ENCODE measurements at places on chromosomes 11 and 22.

DNA sequence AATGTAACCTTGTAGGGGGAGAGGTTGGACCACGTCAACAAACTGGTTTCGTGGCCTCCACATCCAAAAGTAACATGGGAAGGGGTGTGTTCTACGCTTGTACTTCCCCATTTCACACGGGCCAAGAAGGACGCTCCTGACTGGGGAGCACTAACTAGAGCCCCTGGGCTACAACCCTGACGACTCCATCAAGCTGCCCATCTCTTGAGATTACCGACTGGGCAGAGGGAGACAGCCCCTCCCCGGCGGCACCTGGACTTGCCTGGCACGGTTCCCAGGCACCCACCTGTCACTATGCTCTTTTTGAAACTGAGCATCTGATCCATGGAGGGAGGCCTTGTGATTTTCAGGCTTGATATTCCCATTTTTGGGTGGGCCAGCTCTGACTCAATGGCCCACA, 68.5 kb downstream of the SHANK2 start:
- no peak for DNase-seq

GRCh38 chr11:73178681-73179080, 36.6 kb upstream of the FCHSD2 start:
- no peak for DNase-seq

- DNase-seq = no peak
Measured at GRCh38 chr11:70871881-70872280, 380.5 kb downstream of the SHANK2 start.

- DNase-seq = no peak
Measured at GRCh38 chr11:88012456-88012855, 162.8 kb downstream of the RAB38 start.

- no peak for DNase-seq
Measured at GRCh38 chr22:44574640-44575380, 76.8 kb upstream of the RTL6 start.

DNA sequence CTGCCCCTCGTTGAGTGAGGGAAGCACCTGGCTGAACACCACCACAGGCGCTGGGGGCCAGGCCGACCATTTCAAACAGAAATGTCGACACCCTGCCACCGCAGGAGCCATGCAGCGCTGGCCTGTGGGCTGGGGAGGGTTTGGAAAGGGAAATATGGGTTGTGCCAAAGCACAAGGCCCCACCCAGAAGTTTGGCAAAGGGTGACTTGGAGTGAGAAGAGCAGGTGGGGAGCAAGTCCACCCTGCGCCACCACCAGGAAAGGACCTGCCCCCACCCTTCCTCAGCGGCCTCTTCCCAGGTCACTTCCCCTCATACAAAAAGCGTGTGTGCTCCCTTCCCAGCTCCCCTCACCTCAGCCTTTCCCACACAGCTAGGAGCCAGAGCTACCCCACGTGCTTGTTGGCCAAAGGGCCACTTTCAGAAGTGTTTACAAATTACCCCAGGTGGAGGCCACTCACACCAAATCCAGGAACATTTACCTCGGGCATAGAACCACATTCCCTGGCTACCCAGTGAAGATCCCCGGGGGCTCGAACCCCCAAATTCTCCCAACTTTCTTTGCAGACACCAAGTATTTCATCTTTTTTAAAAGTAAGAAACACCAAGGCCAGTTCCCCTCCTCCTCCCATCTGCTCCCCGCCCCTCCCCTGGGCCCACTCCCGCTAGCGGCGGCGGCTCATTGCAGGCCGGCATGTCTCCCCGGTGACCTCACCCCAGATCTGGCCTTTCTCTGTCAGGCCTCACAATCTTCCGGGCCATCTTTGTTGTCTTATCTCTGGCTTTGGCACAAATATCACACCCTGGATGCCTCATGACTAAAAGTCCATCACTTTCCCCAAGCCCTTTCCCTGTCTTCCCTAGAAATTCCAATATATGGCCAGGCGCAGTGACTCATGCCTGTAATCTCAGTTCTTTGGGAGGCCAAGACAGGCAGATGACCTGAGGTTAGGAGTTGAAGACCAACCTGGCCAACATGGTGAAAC, 20.5 kb upstream of the SCGB1A1 start:
- DNase-seq = no peak

GRCh38 chr11:120183701-120184141, 27.1 kb upstream of the OAF start:
- DNase-seq = no peak

DNA sequence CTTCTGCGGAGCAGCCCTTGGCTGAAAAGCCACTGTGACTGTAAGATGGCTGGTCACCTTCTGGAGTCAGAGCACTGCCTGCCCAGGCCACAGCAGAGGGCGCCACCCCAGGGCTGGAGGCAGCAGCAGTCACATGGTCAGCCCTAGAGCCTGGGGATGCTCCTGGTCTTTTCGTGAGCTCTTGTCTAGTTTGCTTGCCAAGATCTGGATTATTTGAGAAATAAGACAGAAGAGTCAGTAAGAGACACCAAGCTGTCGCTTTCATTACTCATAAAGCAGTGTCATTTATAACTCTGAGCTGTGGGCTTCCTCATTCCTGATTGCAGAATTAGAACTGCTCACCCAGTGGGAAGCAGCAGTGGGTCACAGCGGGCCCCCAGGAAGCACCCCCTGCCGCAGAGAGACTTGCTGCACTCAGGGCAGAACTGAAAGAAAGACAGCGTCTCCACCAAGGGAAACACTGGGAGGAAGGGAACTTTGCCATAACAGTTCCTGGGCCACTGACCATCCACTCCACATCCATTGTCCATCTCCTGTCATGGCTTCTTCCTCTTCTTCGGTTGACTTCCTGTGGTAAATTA, 56.7 kb downstream of the PPP6R2 start:
- DNase-seq = peak; percentile 65

DNA sequence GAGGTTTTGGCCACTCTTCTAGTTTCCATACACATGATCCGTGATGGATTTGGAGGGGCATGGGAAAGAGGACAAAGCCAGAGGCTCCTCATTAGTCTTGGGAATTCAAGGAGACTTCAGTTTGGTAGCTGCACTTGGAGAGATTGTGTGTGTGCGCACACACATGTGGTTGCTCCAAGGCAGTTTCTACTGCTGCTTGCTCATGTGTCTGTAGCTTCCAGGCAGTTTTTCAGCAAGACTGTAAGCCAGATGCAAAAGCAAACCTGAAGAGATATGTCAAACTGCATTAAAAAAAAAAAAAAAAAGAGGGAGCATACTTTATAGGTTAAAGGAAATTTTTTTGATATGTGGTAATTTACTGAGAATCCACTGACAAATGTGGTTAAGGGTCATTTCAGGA, 95.7 kb downstream of the OSBP2 start:
- no peak for DNase-seq

GRCh38 chr22:42500836-42501179, 18.8 kb downstream of the RRP7A start:
- DNase-seq = no peak

DNA sequence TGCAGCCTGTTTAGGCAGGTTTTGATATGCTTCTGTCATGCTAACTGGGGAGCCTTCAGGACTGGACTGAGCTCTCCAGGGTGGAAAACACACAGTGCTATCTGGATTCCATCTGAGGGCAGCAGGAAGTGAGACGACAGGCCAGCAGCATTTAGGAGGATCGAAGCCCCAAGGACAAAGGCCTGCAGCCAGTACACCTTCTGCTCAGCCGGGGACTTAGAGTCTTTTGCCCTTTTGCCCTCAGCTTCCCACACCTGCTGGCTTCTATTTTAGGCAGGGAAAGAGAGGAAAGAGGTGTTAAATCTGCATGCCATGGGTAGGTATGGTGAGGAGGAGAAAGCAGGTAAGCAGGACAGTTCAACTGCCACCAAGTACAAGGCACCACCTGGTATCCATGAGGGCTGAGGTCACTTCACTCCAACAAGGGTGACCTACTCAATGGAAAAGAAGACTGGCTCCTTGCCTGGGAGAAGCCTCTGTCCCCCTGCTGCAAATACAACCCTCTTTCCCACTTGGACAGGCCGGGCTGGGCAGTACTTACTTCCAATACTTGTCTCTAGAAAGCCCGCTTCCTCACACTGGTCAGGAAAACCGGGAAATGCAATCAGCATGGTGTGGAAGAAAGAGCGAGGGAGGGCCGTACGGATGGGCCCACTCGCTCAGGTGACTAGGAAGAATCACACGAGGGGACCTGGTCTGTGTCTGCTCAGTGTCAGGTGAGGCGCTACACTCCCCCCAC, 12.3 kb downstream of the LARGE2 start:
- DNase-seq = no peak

DNA sequence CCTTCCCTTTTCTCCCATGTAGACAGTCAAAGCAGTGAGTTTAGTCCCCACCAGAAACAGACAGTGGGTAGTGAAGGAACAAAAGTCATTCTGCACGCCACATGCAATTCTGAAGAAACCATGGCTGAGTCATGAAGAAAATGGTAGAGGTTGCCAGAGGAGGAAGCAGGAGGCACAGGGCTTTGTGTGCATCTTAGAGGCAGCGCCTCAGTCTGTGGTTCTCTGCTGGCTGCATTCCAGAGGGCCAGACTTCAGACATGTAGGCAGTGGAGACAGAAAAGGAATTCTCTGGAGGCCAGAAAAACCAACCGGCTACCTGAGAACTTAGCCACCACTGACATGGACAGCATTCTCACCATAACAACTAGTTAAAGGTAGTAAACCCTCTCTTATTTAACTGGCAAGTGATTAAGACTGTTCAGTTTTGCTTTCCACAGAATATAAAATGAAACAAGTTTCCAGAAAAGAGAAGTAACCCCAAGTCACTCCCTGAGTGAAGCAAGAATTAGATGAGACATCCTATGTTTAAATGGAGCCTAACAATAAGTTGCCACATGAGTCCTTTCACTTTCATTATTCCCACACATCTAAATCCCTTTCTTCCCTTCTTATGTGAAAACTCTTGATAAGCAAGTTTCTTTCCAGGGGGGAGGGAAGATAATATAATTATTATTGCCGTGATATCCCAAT, 556.1 kb downstream of the SOX6 start:
- DNase-seq = no peak

GRCh38 chr11:132298357-132298756, 927.9 kb downstream of the NTM start:
- no peak for DNase-seq

DNA sequence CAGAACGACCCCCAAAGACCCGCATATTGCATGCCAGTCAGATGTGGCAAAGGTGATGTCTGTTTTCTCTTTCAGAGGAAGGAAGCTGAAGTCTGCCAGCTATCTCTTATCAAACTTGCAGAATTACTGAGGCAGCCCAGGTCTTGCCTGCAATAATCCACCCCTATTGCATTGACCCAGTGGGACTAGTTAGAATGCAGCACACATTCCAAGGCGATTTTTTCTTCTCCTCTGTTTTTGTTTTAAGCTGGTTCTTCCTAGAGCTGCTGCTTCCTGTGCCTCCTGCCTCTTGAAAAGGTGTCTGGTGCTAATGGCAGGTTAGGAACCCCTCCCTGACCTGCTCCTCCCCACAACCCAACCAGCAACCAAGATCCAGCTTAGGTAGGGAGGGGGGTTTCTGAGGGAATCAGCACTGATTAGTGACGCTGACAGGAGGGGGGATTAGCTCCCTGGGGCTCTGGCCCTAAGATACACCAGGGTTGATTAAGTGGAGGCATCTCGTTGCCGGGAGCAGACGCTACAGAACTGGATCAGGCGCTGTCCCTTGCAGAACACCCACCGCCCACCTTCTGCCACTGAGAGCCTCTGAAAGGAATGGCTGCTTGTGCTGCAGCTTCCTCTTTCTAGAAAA, 2.8 kb downstream of the NTM start:
- DNase-seq = no peak

DNA sequence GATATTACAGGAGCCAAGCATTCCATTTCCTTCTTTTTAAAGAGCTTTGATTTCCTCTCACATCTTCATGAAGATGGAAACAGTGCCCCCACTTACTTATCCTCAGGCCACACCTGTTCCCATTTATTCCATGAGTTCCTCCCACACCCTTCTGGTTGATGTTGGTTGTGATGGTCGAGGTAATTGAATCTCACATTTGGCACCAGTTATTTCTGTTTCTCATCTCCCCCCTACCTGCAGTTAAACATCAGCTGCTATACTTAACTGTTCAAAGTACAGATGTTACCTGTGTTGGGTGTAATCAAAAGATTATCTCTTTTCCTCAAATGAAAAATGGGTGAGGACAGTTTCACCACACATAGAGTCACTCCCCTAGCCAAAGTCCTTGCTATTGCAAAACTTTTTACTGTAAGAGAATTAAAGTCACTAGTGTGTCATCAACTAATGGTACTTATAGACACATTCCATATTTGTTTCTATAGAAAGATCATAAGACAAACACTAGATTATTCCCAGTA, 1.9 kb downstream of the TMEM45B start:
- DNase-seq = no peak

GRCh38 chr11:22337596-22338485, at the start of gene SLC17A6:
TSS of gene SLC17A6 (plus strand) at chr11:22338381. CDS start at chr11:22338534, 153 bp downstream.
- peak; percentile 13 for DNase-seq

- no peak for DNase-seq
Measured at GRCh38 chr11:84089072-84090057, 803.2 kb upstream of the CCDC90B start.

DNA sequence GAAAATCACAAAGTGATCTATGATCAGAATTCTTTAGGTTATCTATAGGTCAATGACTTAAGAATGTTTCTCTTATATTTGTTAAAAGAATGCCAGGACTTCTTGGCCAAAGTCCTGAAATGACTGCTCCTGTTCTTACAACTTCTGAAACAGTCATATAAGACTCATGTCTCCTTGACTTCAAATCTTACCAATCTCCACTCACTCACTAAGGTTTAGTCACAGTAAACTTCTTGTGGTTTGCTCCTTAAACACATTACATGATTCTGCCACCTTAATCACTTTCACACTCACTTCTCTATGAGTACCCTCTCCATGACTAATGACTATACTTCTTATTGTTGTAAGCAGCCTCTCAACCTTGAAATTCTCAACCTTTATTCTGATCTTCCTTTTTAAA, 648.7 kb upstream of the CCDC179 start:
- DNase-seq = no peak

- DNase-seq = no peak
Measured at GRCh38 chr11:60966890-60967289, 4.6 kb upstream of the CD6 start.

GRCh38 chr11:29628609-29629008, 388.2 kb downstream of the KCNA4 start:
- no peak for DNase-seq

GRCh38 chr22:27913162-27913741, 5.8 kb downstream of the PITPNB start:
- no peak for DNase-seq

GRCh38 chr11:2869561-2870427, 15.8 kb downstream of the CDKN1C start:
- DNase-seq = no peak

DNA sequence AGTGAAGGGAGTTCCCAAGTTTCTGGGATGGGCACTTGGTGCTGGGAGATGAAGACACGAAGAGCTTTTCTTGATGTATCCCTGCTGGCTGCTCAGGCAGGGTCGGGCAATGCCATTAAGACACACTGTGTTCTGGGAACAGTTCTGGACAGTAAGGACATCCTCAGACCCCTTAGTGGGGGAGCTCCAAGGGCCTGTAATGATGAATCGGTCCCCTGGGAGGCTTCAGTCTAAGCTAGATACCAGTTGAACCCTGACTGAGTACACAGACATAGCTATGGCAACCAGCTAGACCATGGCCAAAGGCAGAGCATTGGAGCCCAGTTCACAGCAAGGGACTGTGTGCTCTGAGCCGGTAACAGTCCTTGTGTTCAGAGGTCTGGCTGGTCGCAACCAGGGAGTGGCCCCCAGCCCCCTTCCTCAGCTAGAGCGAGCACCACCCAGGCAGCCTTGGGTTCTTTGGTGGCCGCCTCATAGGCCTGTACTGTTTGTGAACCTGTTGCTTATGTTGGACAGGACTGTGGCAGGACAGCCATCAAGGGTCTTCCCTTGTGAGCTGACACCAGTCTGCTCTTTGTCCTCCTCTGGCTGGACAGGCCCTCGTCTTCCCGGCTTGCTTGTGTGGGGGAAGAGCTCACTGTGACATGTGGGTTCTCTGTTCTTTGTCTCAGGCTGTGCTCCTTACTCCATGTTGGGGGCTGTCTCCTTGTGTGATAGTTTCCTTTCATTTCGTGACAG, 25.0 kb downstream of the MED15 start:
- no peak for DNase-seq
